Fibroblast of lung (primary cell): ENCODE measurements at places on chromosomes 6 and 20. TPM values are rescaled to one million over a fixed set of nuclear protein-coding genes. Genes with fewer than 3 reads are reported as not detected.

The ALDH5A1 gene
- 0.26 and 0.33 TPM in 2 replicates for total RNA-seq

DNA sequence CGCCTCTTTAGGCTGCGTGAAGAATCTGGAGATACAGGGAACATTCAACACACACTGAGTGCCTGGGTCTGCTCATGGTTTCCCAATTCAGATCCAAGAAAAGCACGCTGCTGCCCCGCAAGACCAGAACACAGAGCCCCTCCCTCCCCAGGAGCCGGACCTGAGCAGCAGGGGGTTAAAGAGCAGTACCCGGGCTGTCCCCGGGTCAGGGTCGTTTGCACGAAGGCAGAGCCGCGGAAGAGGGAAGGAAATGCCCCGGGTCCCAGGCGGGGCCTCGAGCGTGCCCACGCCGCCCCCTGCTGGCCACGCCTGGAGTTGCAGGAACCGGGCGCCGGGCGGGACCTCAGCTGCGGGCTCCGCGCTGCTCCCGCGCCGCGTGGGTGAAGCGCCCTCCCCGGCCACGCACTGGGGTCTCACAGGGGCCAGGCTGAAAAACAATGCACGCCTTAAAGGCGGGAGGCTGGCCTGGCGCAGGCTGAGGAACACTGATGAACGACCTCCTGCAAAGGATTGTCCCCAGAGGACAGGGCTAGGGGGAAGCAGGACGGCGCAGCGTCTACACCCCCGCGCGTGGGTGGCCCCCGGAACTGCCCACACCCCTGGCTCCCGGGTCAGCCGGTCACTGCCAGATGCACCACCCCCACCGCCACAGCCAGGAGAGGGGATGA is 48.9 kb downstream of the ANKRD60 start:
- DNase-seq, result peak; percentile 11

The DHX16 gene
- 33.1 and 34.8 TPM in 2 replicates for total RNA-seq

The ESR1 gene
- total RNA-seq, result 0.50 and 1.0 TPM in 2 replicates

DNA sequence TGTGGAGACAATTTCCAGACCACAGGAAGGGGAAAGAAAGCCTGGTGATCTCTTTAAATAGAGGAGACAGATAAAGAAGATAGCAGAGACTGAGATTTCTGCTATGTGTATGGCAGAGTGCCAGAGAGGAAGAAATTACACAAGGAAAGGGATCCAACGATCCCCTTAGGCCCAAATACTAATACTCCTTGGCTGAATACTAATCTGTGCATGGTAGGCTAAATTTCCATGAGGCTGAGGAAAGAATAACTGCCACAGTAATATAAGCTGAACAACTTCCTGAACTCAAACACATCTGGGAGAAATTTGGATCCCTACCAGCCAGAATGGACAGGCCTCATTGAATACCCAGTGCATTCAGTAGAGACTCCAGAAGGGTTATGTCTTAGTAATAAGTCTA is 83.3 kb upstream of the TNFAIP3 start:
- DNase-seq, result peak; percentile 9

DNA sequence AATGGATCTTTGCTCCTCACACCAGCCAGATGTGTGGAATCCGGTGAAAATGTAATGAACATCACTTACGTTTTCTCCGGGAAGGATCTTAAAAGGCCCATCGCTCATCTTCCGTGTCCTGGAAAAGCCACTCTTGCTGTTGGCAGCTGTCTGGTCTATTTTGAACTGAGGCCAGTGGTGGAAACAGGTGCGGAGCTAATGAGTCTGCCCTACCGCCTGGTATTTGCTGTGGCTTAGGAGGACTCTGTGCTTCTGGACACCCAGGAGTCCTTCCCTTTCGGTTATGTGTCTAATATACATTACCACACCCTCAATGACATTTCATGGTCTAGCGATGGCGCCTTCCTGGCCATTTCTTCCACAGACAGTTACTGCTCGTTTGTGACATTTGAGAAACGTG is 264.2 kb upstream of the PREP start:
- no peak for DNase-seq

The IER3 gene
- total RNA-seq, result 42.9 and 43.3 TPM in 2 replicates

The MUCL3 gene
- total RNA-seq, result not detected in 2 replicates

DNA sequence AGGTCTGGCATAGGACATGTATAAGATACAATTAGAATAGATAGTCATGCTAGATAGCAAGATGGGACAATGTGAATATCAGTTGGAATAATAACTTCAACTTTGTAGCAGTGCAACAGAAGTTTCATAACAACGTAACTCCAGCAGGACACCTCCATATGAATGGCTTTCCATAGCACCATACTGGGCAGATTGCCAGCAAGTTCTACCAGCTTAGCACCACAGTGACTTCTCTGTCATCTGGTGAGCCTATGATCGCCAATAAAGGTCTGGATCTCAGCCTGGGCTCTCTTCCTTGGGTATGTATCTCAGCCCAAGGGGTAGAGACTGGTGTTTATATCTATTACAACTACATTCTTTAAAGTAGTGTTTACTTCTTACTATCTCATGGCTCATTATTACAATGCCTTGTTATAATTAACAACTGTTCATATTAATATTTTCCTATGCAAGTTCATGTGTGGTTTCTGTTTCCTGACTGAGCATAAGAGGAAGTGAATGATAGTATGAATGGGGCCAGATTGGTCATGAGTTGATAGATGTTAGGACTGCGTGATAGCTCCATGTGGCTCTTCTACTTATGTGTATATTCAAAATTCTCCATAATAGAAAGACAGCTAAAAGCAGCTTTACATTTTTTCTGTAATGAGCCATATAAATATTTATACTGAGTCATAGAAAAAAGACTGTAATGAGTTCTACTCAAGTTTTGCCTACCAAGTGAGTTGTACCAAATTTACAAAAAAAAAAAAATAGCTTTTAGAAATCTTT is 22.9 kb downstream of the HTR1B start:
- DNase-seq, result no peak

DNA sequence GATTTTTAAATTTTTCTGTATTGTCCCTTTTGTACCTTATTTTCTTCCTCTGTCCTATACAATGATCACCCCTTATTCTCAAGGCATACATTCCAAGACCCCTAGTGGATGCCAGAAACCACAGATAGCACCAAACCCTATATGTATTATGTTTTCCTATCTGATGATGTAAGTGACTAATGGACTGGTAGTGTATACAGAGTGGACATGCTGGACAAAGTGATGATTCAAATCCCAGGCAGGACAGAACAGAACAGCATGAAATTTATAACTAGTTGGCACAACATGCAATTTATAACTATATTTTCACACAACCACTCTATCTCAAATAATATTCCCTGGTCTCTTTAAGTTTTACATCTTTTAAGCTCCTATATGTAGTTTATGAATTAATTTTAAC is 205.6 kb upstream of the FLRT3 start:
- DNase-seq, result peak; percentile 23

DNA sequence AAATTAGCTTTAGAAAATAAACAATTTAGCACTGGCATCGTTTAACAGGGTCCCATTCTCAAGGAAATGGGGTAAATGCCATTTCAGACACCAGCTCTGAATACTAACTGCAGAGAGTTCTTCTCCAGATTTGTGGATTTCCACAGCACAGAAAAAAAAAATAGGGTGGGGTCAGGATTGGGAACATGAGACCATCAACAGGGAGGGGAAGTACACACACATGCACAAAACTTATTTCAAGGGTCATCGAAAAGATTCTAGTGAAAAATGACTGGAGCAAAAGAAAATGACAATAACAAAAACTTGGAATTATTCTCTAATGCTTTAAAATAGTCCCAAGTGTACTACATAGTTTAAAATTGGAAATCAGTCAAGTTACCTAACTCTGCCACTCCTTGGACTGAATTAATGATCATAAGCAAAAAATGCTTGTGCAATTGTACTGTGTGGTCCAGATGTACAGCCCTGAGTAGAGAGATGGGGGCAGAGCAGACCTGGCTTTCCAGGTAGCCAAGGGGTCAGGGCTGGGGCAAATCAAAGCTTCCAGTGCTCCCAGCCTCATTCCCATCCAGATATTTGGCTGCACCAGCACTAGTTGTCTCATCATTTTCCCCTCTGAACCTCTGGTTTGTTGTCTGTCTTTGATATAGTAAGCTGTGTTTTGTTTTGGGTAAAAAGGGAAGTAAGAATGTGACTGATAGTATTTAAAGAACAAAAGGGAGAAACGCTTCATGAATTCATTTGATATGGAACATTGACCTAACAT is 152.4 kb downstream of the SOBP start:
- DNase-seq, result no peak

The PROKR2 gene
- total RNA-seq, result not detected in 2 replicates

The UBE2C gene
- 1.0 and 12.9 TPM in 2 replicates for total RNA-seq

The GHRH gene
- total RNA-seq, result not detected in 2 replicates

GRCh38 chr6:162706232-162706631 is 21.3 kb downstream of the PRKN start:
- DNase-seq, result peak; percentile 57

GRCh38 chr6:34829137-34829536 is 37.3 kb downstream of the BLTP3A start:
- DNase-seq, result no peak

GRCh38 chr6:73969971-73970970 is 274.3 kb downstream of the CD109 start:
- DNase-seq, result peak; percentile 71

DNA sequence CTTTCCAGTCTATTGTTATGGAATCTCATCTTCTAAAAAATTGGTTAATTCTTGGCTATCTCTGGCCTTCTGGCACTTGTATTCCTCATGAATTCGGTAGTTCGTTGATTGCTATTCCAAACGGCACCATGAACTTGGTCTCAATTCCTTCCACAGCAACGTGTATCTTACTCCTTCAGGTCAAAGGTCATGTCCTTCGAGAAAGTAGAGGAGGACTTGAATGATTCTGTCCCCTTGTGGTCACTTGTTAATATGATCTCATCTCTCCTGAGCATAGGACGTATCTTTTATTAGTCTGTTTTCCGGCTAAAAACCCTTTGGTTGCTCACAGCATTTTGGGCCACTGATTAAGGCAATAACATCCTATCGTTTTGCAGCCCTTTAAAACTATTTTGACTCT is 9.4 kb downstream of the TLDC2 start:
- DNase-seq, result peak; percentile 29

DNA sequence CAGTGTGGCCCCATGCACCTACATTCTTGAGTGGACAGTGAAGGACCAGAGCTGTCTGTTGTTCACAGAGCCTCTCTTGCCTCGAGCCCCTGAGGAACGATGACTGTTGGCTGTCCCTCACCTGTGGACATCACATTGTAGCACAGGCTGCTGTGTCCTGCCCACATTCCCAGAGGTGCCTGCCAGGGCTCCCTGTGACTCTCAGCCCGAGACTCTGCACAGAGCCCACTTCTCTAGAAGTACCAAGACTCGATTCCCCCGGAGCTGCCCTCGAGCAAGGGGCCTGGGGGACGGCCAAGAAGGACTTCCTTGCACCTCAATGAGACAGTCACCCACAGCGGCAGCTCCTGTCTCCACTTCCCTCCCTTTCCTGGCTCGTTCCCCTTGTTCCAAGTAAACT is 28.6 kb upstream of the DLGAP4 start:
- no peak for DNase-seq

DNA sequence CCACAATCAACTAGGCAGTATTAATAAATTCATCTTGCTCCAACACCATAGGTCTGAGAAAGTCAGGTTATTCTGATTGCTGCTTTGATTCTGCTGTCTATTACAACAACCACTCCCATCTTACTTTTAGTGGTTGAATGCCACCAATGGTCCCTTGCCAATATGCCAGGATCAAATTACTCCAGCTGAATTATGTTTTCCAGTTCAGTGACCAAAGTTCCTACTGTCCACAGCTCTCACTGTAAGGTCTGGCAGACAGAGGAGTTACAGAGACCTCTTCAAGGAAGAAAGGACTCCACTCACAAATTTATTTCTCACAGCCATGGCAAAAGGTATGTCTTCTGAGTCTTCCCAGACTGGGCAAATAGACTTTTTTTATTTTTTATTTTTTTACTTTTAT is 557.0 kb downstream of the HAO1 start:
- DNase-seq, result peak; percentile 29

DNA sequence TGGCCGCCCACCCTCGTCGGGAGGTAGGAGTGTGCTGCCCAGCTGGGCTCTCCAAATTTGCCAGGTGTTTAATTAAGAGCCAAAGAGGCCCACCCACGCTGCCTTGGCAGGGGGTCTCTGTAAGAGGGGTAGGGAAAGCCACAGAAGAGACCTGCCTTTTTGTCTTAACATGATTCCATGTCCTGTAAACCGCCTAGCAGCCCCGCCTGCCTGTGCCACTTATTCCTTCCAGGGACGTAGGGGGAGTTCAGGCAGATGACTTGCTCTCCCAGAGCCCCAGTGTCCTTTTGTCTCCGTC is 2.1 kb downstream of the FAM210B start:
- DNase-seq, result no peak

The RIPOR3 gene
- 4.1 and 4.9 TPM in 2 replicates for total RNA-seq

The BPI gene
- total RNA-seq, result not detected in 2 replicates
